Iris pigment epithelial cell (primary cell): ENCODE measurements at places on chromosomes 16 and 17.
A peak's percentile ranks its signal among the peaks of the same experiment; 100 is the strongest.

DNA sequence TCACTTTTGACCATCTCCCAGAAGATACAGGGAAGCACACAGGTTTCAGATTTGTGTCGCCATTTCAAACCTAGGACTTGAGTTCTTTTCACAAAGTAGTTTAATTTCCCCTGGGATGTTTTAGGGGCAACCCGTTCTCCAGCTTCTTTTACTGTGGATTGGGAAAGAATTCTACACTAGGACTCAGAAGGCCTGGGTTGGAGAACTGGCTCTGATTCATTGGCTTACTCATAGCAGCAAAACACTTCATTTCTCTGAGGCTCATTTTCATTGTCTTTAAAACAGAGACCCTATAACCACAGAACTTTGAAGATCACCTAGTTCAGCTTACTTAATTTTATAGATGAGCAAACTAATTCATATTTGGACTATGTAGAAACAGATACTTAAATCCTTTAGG is 175.9 kb upstream of the SALL1 start:
- peak; percentile 46 for DNase-seq

- no peak for DNase-seq
Measured at GRCh38 chr17:50199211-50199802, 2.1 kb downstream of the COL1A1 start.

DNA sequence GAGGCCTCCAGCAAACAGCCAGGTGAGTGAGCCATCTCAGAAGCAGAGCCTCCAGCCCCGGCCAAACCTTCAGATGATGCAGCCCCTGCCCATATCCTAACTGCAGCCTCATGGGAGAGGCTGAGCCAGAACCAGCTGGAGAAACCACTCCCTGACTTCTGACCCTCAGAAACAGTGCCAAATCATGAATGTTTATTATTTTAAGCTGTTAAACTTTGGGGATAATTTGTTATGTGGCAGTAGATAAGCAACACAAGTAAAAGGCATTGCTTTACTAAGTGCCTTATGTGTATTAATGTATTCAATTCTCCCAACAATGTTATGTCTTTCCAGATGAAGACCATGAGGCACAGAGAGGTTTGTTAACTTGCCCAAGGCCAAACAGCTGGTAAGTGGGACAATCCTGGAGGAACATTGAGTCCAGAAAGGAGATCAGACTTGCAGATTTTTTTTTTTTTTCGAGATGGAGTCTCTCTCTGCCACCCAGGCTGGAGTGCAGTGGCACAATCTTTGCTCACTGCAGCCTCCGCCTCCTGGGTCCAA is 59.6 kb downstream of the SOCS1 start:
- DNase-seq, result peak; percentile 30

- DNase-seq, result no peak
Measured at GRCh38 chr17:50492214-50492613, 13.6 kb downstream of the RSAD1 start.

DNA sequence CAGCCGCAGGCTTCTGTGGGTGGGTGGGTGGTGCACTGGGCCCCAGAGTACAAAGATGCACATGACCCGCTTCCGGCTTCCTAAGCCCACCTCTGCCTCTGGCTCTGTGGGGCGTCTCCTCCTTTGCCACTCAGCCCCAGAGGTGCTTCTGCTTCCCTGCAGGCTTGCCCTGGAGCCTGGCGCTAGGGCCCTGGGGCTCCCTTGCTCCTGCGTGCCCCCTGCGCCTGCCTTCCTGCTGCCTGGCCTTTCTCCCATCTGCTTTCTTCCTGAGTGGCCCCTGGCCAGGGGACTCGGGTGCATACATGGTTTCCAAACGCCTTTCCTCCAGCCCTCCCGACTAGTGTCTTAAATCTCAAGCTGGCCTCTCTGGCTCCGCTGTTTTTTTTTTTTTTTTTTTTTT is 3.4 kb downstream of the WWOX start:
- DNase-seq, result no peak
